DMS79 (cell line): ENCODE measurements at places on chromosomes 16 and 17.

DNA sequence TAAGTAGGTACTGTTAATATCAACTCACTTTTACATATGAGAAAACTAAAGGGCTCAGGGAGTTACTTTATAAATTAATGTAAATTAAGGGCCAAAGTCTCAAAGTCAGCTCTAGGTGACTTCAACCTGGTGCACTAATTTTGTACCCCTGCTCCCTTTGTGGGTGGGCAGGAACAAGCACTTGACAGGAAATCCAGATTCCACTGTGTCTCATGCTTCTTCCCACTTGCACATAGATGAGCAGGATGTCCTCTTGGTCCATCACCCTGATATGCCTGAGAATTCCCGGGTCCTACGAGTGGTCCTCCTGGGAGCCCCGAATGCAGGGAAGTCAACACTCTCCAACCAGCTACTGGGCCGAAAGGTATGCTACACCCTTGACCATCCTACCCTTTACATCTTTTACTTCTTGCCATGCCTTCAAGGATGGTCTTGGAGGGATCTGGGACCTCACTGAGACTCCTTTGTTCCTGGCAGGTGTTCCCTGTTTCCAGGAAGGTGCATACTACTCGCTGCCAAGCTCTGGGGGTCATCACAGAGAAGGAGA is 1.3 kb downstream of the ERAL1 start:
- DNase-seq: no peak

GRCh38 chr16:72972878-72973571 is 74.9 kb downstream of the ZFHX3 start:
- no peak for DNase-seq

DNA sequence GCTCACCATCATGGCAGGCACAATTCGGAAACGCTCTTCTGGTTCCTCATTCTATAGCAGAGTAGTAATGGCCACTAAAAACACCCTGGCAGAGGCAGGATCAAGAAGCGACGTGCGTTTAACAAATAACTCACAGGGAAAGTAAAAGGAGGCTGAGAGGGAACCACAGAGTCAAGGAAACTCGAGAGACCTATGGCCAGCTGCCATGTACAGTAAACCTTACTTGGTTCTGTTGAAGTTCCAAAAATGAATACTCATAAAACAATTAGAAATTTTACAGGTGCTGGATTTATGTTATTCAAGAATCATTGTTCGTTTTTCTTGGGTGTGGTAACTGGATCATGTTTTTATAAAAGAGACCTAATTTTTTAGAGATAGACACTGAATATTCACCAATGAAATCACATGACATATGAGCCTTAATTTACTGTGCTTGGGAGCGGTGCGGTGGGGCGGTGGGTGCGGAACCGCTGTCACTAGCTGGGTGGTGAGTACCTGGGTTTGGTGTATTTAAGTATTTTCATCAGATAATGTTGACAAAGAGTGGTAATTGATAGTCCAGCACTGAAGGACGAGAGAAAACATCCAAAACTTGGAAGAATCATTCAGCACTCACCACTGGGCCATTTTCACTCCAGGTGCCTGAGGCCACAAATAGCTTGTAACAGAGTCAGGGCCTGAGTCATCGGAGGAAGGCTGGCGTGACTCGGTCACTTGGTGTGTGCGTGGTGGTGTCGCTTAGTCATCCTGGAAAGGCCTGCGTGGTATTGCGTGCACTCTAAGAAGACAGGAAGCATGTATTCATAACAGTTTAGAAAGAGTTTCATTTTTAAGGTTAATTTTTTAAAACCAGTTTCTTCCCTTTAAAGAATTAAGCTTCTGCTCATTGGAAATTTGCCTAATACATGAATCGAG is 135.4 kb upstream of the CHMP6 start:
- DNase-seq: no peak

DNA sequence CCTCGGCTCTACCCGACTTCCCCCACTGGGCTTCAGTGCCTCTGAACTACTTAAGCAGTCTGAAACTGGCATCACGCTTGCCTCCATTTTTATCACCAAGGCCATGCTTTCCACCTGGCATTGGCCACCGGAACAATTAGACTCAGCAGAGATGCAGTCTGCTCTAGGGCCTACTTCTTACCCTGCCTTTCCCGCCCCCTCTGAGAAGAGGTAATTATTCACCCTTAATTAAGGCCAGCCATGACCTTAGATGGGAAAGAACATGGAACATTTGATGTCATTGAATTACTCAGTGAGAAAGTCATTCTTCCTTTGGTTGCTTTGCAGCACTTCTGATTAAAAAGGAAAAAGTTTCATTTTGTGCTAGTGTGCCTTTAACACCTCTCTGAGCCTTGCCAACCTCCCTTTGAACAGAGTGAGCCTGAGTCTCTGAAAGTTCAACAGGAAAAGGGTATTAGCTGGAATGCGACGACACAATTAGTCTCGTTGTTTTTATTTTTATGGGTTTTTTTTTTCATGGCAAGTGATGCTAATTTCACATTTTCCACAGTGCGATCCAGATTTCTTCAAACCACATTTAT is 60.9 kb upstream of the TNRC6A start:
- no peak for DNase-seq

- DNase-seq: no peak
Measured at GRCh38 chr16:49528060-49528865, 154.7 kb downstream of the C16orf78 start.

DNA sequence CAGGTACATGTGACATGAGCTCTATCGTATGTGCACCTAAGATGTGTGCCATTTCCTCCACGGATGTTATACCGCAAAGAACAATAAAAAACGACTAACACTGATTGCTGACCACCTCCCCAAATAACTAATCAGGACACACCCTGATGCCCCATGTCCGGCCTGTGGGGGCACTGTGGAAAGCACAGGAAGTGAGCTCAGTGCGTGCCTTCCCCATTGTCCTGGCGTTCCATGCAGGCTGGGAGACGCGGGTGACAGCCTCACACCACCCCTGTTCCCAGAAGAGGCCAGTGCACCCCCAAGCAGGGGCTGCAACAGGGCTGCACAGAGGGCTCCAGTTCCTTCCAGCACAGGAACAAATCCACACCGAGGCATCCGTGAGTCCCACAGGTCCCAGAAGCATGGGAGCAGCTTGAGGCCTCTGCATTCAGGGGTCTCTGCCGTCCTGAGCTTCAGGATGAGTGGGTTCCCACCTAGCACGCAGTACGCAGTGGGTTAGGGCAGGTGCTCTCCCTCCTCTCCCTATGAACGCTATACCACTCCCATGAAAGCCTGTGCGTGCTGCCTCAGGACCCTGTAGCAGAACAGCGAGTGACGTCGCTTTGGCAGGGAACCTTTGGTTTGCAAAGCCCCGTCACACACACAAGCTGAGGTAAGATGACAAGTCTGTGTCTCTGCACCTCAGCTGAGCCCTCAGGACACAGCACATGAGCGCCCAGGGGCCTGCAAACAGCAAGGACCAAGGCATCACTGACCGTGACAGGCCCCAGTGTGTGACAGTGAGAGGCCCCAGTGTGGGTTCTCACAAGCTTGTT is 117.7 kb downstream of the ZNF778 start:
- no peak for DNase-seq

DNA sequence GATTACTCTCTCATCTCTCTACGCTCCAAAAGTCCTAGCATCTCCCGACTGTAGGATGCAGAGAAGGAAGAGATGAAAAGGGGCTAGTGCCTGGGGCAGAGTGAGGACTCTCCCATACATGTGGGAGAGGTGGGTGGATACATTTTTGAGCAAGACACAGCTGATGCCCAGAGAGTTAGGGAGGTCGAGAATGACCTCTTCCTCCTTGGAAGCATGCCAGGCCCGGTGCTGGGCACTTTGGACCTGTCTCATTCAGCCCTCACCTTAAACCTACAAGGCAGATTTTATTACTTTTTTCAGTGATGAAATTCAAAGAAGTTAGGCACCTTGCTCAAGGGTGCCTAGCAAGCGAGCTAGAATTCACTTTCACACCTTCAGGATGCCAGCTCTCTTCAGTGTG is 38.2 kb downstream of the WSCD1 start:
- no peak for DNase-seq

- peak; percentile 65 for DNase-seq
Measured at GRCh38 chr16:79587897-79588296, 12.6 kb downstream of the MAF start.

DNA sequence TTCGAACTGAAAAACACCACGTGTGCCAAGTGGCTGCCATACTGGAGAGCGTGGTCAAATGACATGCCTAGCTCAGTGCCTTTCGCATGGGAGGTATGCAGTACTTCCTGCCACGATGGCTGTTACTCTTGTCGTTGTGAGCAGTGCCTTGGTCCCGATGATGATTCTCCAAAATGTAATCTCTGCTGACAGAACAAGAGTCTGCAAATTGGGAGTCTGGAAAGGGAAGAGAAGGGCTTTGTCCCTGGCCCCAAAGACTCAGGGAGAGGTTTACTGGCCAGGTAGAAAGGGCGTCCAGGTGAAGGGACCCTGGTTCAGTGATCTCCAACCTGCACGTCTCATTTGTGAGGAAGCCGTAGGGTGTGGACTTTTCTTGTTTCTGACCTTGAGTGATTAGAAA is 336.6 kb downstream of the WWOX start:
- DNase-seq: no peak

DNA sequence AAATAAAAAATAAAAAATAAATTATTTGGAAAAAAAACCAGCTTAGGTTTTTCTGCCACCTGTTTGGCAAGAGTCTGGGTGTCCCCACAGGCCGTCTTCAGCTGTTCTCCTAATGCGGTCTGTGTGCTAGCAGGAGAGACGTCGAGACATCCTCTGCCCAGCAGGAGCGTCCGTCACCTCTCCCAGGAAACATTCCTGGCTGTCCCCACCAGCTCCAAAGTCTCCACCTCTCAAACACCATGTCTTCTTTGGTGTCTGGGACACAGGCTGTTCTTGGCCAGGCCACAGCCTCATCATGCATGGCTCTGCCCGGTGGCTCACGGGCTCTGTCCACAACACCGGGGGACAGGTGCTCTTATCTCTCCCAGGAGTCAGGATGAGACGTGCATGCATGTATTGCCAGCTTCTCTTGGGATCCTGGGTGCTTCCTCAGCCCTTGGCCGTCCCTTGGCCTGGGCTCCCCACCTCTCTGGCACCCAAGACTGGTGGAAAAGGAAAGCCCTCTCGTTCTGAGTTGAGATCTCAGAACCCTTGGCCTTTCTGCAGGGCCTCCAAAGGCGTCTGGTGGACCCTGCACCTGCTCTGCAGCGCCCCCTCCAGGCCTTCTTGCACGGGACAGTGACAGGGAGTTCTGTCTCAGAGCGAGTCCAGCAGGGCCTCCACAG is 84.9 kb upstream of the CBX4 start:
- DNase-seq: no peak

GRCh38 chr17:67156269-67157199 is 88.5 kb downstream of the HELZ start:
- no peak for DNase-seq

DNA sequence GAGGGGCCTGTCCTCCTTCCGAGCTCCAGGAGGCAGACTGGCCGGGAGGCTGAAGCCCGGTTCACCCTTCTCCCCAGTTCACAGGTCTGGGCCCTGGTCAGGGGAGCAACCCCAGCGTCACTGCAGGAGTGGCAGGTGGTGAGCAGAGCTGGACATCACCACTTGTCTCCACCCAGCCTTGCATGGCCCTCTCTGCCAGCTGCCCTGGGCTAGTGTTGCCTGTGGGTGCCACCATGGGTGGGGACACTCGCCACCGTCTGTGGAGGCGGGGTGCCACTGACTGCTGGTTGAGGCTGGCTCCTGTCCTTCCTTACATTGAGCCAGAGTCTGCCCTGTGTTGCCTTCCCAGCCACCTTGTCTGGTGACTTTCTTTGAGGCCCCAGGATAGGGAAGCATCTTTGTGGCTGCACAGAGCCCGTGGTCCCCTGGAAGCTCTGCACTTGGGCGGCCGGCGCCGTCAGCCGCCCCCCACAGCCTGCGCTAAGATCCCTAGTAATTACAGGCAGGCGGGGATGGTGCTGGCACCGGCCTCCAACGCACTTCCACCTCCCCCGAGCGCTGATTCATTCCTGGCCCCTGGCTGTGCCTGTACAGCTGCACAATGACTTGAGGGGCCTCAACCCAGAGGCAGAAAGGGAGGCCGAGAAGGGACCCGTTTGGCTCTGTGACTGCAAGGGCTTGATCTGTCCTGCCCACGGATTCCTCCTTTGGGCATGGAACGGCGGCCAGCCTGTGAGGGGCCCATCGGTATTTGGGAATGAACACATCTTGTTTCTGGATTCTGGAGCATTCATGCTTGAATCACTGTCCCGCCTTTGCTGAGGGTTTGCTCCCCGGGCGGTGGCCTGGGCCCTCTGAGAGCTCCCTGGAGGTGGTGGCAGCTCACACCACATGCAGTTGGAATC is 5.2 kb downstream of the BAIAP2 start:
- DNase-seq: no peak

DNA sequence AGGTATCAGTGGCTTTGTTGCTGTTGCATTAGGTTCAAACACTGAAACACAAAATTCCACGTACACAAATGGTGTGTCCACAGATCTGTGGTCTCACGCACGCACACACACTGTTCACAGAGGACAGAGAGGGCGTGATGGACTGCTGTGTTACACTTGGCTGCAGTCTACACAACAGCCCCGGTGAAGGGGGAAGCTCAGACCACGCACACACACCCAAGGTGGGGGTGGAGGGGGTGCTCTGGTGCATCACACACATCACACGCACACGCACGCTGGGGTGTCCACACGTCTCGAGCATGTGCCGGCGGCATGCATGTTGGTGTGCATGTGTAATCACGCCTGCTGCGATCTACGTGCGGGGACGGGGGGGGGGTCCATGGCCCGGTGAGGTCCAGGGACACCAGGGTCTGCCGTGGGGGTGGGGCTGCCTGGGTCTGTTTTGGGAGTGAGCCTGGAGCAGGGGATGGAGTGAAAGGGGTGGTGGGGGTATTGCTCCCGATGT is 7.3 kb downstream of the HSD3B7 start:
- no peak for DNase-seq

GRCh38 chr17:66354981-66355380 is 52.6 kb downstream of the PRKCA start:
- no peak for DNase-seq

GRCh38 chr17:76237859-76238313 is 2.4 kb downstream of the RNF157 start:
- no peak for DNase-seq

DNA sequence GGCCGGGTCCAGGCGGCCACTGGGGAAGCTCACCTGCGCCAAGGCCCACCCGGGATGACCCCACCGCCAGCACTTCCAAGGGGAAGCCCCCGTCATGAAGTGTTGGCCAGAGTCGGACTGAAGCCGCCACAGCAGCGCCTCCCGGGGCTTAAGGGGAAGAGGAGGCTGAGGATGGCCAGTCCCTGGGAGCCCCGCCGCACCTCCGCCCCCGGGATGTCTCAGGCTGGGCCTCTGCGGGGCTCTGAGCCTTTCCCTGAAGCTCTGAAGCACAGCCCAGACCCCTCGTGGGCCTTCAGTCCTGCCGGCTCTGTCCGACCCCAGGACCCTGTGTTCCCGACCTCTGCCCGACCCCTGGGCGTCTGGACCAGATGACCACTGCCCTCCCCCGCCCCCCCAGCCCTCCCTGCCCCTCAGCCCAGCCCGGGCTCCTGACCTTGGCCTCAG is 42.8 kb upstream of the ACSF3 start:
- no peak for DNase-seq
